Naive thymus-derived CD8-positive, alpha-beta T cell (primary cell): ENCODE measurements at places on chromosomes 11 and 22.

DNA sequence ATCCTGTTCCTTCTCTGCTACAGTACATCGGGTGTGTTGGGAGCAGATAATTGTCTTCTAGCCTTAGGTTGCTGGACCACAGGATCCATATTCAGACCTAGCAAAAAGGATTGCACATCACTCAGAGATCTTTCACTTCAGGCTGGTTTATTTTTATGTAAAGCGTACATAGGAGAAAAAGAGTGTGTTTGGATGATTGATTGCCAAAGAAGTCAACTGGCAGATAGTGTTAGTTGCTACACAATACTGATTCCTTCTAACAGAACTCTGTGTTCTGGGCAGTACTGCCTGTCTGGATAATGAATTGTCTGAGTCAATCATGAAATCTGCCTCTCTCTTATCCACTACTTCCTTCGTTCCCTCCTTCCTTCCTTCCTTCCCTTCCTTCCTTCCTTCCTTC, 31.0 kb upstream of the PGM2L1 start:
- DNase-seq, result no peak

- peak; percentile 81 for DNase-seq
These were observed at the start of gene IRF7 for GRCh38 chr11:615504-616319. Gene IRF7, minus strand, starts transcription at chr11:615950. Its CDS starts 586 bp downstream, at chr11:615364.

DNA sequence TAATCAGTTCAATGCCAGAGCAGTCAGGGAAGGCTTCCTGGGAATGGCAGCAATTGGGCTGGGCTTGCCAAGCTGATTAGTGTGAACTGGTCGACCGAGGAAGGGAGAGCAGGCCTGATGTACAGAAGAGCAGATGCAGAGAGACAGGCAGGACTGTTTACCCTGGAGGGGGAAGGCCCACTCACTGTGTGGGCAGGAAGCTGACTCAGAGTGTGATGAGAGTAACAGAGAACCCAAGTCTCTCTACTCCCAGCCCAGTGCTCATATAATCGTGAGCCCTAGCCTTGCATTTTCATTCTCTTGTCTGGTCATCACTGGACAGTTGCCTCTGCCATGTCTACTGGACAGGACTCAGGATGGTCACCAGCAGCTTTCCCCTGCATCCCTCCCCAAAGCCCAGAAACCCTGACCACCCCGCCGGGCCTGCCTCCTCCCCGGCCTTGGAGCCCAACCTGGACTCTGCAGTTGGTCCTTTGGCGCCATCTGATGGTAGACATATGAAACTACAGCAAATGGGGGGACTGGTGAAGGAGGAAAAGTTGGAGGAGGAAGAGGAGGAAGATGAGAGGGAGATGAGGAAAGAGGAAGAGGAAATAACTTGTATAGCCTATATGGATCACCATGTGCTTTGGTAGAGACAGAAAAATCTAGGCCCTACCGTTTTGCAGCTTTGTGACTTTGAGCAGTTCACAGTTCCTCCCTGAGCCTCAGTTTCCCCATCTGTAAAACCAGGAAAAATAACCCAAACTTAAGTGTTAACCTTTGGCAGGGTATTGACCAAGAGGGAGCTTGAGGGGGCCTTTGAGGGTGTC, 43.4 kb upstream of the PRDM11 start:
- peak; percentile 48 for DNase-seq

DNA sequence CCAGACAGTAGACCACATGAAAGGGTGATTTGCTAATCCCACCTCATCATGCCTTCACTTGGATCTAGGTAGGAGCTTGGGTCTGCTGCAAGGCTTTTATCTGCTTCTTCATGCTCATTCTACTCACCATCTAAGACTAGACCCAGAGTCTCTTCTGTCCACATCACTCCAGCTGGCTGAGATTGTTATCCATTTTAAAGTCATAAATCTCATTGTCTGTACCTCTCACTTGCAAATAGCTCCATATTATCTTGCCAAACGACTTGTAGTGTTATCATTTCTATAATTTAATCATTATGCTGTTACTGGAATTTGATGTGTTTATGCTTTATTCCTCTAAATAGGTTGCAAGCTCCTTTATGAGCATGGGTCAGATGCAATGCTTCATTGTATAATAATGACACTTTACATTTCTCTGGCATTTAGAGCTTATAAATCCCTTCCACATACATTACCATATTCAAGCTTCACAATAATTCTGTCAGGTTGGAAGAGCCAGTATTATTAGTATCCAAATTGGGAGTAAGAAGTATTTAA, 254.2 kb upstream of the SORL1-AS1 start:
- DNase-seq, result no peak

GRCh38 chr11:122717264-122717867, 61.8 kb downstream of the UBASH3B start:
- no peak for DNase-seq

- DNase-seq, result no peak
These were observed 4.5 kb downstream of the POLDIP3 start for GRCh38 chr22:42610186-42610585.

DNA sequence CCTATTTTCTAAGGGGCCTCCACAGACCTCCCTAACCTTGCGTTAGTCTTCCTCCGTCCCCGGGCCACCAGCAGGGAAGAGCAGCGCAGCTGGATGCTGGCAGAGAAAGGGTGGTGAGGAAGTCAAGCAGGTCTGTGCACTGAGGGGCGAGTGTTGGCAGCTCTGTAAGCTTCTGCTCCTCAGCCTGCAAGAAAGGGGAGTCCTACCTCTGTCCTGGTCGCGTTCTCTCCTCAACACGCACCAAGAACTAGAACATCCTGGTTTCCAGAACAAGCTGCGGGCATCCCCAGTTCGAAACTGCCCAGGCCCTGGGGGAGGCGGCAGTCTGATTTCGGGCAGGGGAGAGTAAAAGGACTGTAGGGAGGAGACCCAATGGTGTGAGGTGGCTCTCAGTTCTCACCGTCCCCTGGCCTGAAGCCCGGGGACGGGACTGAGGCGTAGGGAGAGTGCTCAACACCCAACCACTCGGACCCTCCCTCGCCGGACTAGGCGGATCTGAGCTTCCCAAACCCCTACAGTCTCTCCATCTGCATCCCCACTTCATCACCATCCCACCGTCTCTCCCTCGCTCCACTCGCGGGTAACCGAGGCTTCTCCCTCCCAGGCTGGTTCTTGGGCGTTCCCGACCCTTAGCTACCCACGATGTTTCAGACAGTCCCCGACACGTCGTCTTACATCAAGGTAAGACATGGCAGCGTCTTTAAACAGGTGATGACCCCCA, 7.7 kb upstream of the FLI1 start:
- DNase-seq, result no peak

- DNase-seq, result no peak
These were observed 1375.6 kb upstream of the TENM4 start for GRCh38 chr11:80816454-80816847.

- no peak for DNase-seq
These were observed 61.4 kb upstream of the FADD start for GRCh38 chr11:70141486-70142220.

- no peak for DNase-seq
These were observed 563.1 kb upstream of the LUZP2 start for GRCh38 chr11:23933721-23934120.

DNA sequence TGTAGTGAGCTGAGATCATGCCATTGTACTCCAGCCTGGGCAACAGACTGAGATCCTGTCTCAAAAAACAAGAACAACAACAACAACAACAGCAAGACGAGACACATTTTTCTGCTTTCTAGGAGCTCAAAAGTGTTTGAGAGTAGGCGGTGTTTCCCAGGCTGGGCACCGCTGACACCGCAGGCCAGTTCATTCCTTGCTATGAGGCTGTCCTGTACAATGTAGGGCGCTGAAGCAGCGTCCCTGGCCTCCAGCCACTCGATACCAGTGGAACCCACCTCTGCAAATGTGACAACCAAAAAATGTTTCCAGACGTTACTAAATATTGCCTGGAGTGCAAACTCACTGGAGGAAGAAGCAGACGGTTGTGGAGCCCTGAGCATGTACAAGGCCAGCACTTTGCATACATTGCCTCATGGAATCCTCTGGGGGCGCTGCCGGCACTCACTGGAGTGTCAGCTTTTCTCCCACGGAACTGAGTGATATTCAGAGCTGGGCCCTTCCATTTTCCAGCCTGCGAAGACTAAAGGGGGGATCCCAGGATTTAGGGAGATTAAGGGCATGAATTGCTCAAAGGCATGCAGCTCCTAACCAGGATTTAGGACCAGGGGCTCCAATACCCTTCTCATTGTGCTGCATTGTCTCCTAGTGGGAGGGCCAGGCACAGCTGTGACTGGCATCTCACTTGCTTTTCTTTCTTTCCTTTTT, 5.8 kb upstream of the MIEF1 start:
- peak; percentile 33 for DNase-seq

- no peak for DNase-seq
These were observed 755.8 kb downstream of the NTM start for GRCh38 chr11:132125988-132126871.

DNA sequence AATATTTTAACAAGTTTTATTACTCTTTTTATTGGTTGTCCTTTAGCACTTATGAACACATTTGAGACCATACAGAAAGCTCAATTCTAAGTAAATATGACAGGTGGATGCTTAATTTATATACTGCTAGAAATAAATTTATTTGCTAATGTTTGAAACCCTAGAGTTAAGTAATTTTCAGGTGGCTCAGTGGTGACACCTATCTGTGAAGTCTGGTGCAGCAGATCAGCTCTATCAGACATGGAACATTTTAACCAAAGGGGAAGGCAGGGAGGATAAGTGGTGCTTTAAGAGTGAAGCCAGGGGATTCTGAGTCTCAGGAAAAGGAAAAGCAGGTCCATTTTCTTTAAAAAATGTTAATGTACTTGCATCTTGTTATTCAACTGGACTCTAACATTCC, 175.8 kb downstream of the DSCAML1 start:
- DNase-seq, result no peak

DNA sequence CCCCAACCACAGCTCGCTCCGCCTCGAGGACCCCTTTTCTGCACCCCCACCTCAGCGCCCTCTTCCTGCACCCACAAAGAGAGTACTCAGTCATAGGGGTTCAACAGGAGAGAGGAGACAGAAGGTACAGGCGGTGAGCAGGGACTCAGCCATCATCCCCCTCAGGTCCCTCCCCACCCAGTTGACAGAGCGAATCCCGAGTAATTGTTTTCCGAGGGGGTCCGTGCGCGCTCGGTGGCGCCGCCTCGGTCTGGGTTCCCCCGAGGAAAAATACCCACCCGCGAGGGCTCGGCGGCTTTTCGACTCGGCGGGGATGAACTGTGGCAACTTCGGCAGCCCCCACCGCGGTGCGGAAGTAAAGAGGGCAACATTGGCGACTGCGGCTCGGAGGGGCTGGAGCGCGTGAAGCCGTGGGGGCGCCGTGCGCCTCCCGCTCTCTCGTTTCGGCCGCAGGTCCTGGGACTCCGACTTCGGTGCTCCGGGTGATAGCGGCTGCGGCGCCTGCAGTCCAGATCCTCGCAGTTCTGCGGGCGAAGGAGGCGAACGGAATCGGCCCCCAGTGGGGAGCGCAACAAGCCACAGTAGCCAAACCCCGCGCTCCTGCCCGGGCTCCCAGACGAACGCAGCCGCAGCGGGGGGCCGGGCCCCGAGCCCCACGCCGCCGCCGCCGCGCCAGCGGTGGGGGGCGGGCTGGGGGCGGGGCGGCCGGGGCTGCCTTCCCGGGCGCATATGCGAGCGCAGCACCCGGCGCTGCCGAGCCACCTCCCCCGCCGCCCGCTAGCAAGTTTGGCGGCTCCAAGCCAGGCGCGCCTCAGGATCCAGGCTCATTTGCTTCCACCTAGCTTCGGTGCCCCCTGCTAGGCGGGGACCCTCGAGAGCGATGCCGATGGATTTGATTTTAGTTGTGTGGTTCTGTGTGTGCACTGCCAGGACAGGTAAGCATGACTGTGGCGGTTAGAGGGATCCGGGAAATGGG, at the start of gene NELL1:
Gene NELL1, plus strand, starts transcription at position 743 of the 976 bp plus-strand sequence.
- no peak for DNase-seq

GRCh38 chr11:10518891-10519290, 22.1 kb downstream of the RNF141 start:
- no peak for DNase-seq

DNA sequence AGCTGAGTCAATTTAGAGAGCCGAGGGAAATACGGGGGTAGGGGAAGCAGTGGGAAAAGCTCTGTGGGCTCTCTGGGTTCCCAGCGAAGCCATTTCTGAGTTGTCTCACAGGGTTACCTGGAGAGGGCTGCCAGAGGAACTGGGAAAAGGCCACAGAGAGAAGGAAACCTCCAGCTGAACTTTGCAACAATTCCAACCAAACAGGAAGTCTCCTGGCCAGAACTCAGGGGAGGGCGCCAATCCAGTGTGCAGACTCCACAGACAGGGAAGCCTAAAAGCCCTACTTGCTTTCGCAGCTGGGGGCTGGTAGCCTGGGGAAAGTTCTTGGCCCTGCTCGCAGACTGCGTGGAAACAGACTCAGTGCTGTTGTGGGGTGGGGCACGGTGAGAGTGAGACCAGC, 23.1 kb upstream of the GNAZ start:
- no peak for DNase-seq

- DNase-seq, result peak; percentile 65
These were observed 99.7 kb upstream of the IGLL5 start for GRCh38 chr22:22787786-22788459.

GRCh38 chr11:12529041-12529440, 145.2 kb upstream of the TEAD1 start:
- no peak for DNase-seq

GRCh38 chr22:39148727-39149535, 3.5 kb downstream of the CBX7 start:
- DNase-seq, result peak; percentile 44

GRCh38 chr11:7654195-7654705, 19.1 kb downstream of the CYB5R2 start:
- no peak for DNase-seq

DNA sequence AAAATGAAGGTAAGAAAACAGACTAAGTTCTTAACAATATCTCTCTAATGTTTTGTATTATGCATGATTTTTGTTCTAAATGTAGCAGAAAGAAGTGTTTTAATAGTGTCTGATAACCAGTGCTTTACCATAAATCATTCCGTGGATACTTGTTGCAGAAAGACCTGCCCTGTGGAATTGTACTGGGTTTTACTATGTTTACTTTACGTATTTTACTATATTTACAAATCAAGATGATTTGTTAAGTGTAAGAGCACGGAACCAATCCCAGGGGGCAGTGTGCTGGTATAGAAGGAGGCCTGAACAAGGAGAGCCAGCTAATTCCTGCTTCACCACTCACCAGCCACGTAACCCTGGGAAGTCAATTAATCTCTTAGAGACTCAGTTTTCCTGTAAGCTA, 1.4 kb downstream of the HTR3B start:
- no peak for DNase-seq
